ENCODE measurements at places on chromosomes 6 and 20.
A peak's percentile ranks its signal among the peaks of the same experiment; 100 is the strongest.

GRCh38 chr6:81562169-81562568 is 190.3 kb downstream of the TENT5A start:
- no peak for DNase-seq

DNA sequence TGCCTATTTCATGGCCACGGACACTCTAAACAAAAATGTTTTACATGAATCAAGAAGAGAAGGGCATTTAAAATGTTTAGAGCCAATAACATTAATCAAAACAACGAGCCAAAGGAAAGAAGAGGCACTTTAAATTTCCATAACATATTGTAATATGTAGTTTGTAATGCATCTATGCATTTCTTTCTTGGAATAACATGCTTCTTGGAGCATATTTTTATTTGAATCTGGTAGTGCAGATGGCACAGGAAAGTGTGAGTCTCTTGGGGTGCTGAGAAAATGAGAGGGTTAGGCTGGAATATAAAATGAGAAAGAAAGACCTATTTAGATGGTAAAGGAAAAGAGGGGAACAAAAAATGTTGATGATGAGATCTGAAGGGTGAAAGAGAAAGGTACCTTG is 305.4 kb downstream of the BTBD3 start:
- no peak for DNase-seq

GRCh38 chr6:16684896-16685554 is 76.2 kb downstream of the ATXN1 start:
- peak; percentile 71 for DNase-seq

GRCh38 chr6:138837246-138837645 is 41.4 kb downstream of the ECT2L start:
- no peak for DNase-seq

DNA sequence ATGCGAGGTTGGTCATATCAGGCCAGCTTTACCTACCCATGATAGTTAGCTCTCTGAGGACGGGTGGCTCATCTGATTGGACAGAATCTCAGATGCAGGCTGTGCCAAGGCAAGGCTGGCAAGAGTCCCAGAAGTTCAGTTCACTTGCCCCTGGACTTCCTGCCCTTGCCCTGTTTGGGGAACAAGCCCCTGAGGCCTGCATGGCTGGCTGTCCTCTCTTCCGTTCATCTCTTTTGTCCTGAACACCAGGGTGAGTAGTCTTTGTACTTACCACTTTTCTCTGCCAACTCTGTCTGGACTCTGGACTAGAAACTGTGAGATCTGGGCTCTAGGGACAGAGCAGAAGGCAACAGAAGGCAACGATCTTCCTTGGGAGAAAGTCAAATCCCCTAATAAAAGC is 769.9 kb downstream of the QKI start:
- no peak for DNase-seq
